GM12878 (cell line): ENCODE measurements at places on chromosomes 2 and 18. TPM values are rescaled to one million over a fixed set of nuclear protein-coding genes. Genes with fewer than 3 reads are reported as not detected.

The CYRIA gene
- 9.2 and 11.2 TPM in 2 replicates for total RNA-seq

The TMEM169 gene
- 2.4 and 2.7 TPM in 2 replicates for total RNA-seq

The ANKRD53 gene
- not detected in 2 replicates for total RNA-seq

- H3K27me3 ChIP-seq, result no peaks in the 10 kb centered on the region
- H3K36me3 ChIP-seq, result no peaks in the 10 kb centered on the region
- DNase-seq, result no peak
- no peak overlapping the region for H3K4me3 ChIP-seq
Measured at GRCh38 chr2:85926931-85927661, 38.3 kb upstream of the ST3GAL5 start.

The MARCHF4 gene
- total RNA-seq, result not detected in 2 replicates
